ENCODE measurements at places on chromosomes 1 and 21. TPM values are rescaled to one million over a fixed set of nuclear protein-coding genes. Genes with fewer than 3 reads are reported as not detected.

The SAMD11 gene
- total RNA-seq = 4.5 TPM

The CD5L gene
- not detected for total RNA-seq

The FCAMR gene
- not detected for total RNA-seq

The B3GALT5 gene
- under 0.01 TPM for total RNA-seq

The PRDM16 gene
- total RNA-seq = 1.1 TPM

The GPR25 gene
- total RNA-seq = not detected

The SIPA1L2 gene
- 5.1 TPM for total RNA-seq

The DNM3 gene
- 0.77 TPM for total RNA-seq

The ANKRD35 gene
- 0.85 TPM for total RNA-seq

The CTTNBP2NL gene
- 13.2 TPM for total RNA-seq

The RHEX gene
- total RNA-seq = not detected

The NR5A2 gene
- under 0.01 TPM for total RNA-seq
